ENCODE measurements at places on chromosomes 3 and 15.

- DNase-seq = no peak
Observed at GRCh38 chr3:154584974-154585373, 155.0 kb upstream of the GPR149 start.

GRCh38 chr3:124886168-124887056 lies 753 bp downstream of the ITGB5 start:
- DNase-seq = peak; percentile 37

- DNase-seq = no peak
Observed at GRCh38 chr3:114867359-114867758, 279.7 kb downstream of the ZBTB20 start.

- no peak for DNase-seq
Observed at GRCh38 chr3:191131305-191131704, 67.7 kb upstream of the OSTN start.

DNA sequence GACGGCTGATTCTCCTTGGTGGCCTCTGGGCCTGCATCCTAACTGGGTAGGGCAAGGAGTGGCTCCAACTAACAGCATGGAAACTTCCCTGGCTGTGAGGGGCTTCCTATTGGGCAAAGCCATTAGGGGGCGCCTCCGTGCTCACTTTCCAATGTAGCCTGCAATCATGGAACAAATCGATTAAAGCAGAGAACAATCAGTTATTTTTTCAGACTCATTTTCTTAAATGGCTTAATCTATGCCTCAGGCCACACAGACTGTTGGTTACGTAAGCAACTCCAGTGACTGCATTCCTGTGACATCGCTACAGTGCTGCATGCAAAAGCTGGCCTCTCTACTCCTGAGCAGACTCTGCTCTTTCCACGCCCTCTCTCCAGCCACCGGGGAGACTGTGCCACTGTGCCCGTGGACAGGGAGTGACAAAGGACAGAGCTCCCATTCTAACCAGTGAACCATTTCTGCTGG lies 278.9 kb downstream of the KLF13 start:
- DNase-seq = no peak

GRCh38 chr3:104291437-104291851 lies 1075.3 kb upstream of the ALCAM start:
- DNase-seq = no peak

- DNase-seq = no peak
Observed at GRCh38 chr15:82828075-82828474, 18.6 kb downstream of the WHAMM start.

DNA sequence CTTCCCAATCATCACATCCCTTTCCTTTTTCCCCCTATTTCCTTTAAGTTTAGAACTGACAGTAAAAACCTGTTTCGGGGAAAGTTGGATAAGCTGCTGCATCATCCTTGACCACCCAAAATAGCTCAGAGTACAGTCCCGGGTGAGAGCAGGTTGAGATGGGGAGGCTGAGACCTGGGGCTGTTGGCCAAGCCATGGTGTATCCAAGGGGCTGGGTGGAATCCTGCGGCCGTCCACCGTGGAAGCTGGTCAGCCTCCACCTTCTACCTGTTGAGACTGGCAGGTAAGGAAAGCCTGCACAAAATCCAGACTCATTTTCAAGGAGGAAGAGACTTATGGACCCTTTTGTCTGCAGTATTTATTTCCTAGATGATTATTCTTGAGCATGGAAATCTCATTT lies 128.2 kb upstream of the PLXNA1 start:
- no peak for DNase-seq

- DNase-seq = no peak
Observed at GRCh38 chr3:42655980-42656679, 2.6 kb downstream of the ZBTB47 start.

DNA sequence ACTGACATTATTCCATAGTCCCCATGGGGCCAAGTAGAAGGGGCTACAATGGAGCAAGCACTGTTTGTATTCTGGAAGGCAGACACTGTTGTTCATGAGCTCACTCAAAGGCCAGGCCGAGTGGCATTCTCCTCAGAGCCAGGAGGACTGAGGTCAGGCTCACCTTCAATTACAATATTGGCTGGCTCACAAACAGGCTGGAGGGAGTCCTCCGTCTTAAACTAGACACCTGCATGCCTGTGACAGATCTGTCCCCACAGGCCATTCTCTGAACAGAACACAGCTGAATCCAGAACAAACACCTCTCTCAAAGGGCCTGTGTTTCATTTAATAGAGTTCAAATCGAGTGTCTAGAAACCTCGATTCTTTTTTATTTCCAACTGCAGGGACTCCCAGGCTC lies 347.4 kb upstream of the PPP2R3A start:
- DNase-seq = no peak

DNA sequence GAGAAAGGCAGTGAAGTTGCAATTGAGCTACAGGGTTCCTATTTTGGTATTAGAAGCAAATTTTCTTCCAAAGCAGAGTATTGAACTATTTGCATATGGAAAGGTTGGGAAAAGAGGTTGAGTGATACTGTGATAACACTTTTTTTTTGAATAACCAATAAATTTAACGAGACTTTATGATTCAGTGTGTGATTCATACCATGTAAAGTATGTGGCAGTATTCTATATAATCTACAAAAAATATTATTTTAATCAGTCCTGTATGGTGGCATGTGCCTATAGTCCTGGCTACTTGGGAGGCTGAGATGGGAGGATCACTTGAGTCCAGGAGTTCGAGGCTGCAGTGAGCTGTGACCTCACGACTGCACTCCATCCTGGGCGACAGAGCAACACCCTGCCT lies 206.9 kb downstream of the BBX start:
- DNase-seq = no peak

DNA sequence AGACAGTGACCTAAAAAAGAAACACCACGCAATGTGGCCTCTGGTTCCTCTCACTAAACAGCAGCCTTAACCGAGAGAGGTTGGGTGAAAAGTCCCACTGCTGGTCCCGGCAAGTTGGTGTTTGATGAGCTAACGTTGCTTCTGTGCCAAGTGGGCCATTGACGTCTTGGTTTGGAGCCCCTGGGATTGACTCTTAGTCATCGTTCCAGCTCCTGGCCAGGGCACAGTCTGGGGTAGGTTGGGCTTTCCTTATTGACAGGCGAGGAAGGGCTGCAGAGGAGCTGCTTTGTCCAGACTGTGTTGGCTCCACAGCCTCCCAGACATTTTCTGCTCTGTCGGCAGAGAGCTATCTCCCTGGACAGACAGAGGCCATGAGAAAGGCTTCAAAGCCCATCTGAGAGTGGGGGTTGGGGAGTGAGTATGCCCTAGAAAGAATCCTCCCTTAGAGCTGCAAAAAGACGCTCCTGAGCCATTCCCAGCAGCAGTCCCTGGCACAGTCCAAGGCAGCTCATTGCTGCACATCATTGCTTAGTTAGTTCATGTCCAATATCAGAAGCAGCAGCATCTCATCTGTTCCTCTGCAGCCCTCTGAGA lies 28.6 kb upstream of the C3orf80 start:
- no peak for DNase-seq

- no peak for DNase-seq
Observed at GRCh38 chr3:151766454-151766853, 32.7 kb downstream of the AADACL2 start.

- DNase-seq = no peak
Observed at GRCh38 chr3:39222939-39223338, 30.5 kb upstream of the XIRP1 start.

- no peak for DNase-seq
Observed at GRCh38 chr15:39687965-39688364, 94.7 kb downstream of the FSIP1 start.

- DNase-seq = no peak
Observed at GRCh38 chr15:45689616-45690015, 54.8 kb downstream of the SQOR start.

GRCh38 chr3:133588784-133589465 lies 15.4 kb downstream of the CDV3 start:
- no peak for DNase-seq

GRCh38 chr3:55879901-55880331 lies 392.8 kb upstream of the WNT5A start:
- DNase-seq = no peak

DNA sequence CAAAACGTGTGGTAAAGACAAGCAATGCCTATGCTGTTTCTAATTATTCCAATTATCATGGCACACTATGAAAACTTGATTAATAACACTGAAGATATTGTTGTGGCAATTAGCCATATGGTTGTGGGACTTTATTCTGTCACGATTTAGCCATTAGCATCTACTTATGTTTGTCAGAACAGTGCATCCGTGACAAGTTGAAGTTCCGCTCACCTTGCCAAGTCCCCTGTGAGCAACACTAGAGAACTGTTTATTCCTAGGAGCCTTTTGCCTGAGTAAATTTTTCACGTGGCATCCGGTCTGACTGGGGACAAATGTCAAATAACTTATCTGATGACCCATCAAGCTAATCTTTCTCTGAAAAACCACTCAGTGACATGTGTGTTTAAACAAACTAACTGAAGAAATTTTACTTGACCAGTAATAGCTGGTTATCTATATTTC lies 403.3 kb downstream of the TBC1D5 start:
- no peak for DNase-seq

- DNase-seq = no peak
Observed at GRCh38 chr3:159667261-159667660, 321.4 kb upstream of the IL12A start.

GRCh38 chr15:80920271-80920699 lies 69.3 kb downstream of the MESD start:
- DNase-seq = no peak

- no peak for DNase-seq
Observed at GRCh38 chr3:71688121-71688520, 37.1 kb downstream of the EIF4E3 start.

DNA sequence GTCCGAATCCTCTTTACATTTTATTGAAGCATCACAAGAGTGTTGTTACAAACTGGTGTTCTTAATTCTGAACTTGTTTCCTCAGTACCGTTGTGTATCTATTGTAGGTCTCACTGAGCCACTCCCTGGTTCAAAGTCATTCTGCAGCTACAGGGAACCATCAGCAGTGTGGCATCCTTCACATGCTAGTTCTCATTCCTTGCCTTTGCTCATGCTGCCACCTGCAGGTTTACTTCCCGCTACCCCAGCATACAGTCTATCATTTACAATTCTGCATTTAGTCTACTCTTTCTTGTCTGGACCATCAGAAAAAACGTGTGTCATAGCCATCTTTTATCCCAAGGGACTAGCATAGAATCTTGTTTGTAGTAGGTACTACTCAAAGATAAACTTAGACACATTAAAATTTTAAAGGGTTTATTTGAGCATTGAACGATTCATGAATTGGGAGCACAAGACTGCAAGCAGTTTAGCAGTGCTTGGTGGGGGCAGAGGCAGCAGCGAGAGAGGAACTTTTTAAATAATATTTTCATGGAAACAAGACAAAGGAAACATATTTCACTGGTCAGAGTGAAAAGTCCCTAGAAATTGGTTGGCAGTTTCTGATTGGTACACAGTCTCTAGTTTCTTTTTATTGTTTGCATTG lies 402.1 kb downstream of the CADM2 start:
- no peak for DNase-seq

DNA sequence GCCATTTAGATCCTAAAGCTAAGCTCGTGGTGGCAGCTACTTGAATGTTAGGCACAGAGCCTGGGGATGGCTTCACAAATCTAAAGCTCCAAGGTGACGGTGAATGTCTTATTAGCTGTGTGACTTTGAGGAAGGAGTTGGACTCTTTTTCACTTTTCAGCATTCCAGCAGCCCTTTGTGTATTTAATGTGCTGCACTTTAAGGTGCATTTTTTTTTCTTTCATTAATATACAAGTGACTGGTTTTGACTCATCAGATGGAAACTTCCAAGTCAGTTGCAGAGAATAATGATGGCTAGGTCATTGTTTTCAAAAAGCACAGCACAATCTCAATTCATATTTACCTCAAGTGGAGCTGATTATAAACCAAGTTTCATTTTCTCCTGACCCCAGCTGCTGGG lies 55.8 kb downstream of the TMED3 start:
- DNase-seq = no peak

DNA sequence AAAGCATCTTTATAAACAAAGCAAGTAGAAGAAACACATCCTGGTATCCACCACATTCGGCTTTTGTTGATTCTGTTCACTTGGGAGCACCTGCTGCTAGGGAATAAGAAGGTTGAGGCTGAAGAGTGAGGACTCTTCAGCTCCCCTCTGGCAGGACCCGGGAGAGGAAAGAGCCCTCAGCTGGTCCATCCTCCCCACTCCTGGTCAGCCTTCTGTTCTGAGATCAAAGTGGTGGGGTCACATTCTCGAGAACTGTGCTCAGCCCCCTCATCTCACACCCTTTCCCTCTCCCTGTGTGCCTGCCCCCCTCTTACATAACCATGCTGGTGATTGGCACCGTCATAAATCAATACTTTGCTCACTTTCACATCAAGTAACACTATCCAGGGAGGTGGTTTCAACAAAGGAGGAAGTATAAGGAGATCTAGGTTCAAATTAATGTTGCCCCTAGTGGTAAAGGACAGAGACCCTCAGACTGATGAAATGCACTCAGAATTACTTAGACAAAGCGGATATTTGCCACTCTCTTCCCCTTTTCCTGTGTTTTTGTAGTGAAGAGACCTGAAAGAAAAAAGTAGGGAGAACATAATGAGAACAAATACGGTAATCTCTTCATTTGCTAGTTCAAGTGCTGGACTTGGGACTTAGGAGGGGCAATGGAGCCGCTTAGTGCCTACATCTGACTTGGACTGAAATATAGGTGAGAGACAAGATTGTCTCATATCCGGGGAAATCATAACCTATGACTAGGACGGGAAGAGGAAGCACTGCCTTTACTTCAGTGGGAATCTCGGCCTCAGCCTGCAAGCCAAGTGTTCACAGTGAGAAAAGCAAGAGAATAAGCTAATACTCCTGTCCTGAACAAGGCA lies at the start of gene NR1I2:
TSS of gene NR1I2 (plus strand) at position 772 of the 869 bp plus-strand sequence.
- DNase-seq = no peak

DNA sequence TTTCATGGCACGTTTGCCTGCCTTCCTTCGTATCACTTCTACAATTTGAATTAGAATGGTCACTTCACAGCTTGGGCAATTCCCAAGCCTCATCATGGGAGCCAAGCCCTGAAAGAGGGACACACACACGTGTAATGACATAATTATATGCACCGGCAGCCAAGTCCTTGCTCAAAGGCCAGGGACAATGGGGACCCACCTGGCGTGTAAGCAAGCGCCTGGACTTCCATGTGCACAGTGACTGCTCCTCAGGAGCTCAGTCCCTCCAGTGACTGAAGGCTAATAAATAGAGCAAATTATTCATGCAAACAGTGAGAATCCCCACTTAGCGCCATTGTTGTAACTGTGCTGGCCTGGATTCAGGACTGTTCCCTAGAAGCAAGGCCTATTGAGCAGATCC lies 115.1 kb downstream of the DNAJB8 start:
- DNase-seq = no peak

DNA sequence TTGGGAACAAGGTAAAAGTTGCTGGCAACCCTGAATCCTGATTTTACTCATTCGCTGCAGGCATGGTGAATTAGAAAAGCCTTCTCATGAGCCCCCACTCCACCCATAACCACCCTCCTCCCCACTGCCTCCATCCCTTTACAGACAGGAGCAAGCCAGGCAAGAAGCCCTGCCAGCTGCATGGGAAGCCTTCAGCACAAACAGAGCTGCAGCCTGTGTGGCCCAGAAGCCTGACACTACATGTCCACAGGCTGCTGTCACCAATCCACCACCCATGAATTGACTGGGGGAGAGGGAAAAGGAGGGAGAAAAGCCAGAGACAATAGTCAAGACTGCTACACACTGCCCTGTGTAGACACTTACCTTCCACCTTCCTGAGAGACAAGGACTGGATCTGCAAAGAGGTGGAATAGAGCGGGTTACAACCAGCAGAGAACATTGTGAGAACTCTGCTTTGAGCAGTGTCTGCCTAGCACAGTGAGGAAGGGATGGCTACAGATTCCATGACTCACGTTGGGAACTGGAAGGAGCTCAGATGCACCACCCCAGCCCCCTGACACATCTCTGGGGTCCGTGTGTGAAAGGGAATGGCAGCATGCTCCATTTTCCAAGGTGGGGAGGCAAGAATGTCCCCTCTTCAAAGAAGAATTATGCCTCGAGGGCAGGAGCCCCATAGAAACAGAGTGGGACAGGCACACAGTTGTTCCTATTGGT lies 33.9 kb downstream of the DZIP1L start:
- no peak for DNase-seq

Measured in stimulated activated CD8-positive, alpha-beta memory T cell treated with anti-CD3 and anti-CD28 coated beads, Interleukin-15, amount 100 ng/mL, for 4 hours (primary cell).